ENCODE measurements at places on chromosomes 12 and 14.

- no peak for DNase-seq
Observed at GRCh38 chr12:75722714-75723200, 211.3 kb upstream of the KRR1 start.

DNA sequence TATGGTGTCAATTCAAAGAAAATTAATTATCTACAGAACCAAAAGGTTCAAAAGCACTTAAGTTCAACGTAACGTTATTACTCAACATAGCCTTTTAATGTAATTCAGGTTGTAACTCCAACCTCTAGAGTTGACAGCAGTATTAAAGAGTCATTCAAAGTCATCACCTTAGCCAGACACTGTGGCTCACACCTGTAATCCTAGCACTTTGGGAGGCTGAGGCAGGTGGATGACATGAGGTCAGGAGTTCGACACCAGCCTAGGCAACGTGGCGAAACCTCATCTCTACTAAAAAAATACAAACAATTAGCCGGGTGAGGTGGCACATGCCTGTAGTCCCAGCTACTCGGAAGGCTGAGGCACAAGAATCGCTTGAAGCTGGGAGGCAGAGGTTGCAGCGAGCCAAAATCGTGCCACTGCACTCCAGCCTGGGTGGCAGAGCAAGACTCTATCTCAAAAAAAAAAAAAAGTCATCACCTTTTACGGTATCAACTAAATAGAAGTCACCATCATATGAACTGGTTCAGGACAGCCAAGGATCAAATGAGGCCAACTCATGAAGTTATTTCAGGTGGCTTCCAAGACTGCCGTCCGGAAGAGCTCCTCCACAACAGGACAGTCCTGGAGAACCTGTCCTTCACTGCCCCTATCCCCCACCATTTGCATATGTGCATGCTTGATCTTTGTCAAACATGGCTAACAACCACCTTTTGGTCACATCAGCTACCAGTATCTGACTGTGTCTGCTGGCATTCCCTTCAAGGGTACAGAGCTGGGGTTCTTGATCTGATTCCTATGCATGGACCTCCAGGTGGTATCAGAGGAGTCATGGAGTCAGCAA, 4.2 kb downstream of the PPTC7 start:
- no peak for DNase-seq

DNA sequence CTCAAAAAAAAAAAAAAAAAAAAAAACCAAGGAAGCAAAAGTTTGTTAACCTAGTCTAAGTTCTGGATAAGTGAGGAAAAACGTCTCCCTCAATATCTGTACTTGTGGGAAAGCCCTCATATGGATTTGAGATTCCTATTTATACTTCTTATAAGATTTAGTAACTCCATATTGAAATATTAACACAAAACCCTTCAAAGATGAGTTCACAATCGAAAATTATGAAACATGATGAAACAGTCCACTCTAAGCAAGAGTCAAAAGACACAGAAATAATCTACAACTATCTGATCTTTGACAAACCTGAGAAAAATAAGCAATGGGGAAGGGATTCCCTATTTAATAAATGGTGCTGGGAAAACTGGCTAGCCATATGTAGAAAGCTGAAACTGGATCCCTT, 25.2 kb downstream of the VWF start:
- DNase-seq = no peak

DNA sequence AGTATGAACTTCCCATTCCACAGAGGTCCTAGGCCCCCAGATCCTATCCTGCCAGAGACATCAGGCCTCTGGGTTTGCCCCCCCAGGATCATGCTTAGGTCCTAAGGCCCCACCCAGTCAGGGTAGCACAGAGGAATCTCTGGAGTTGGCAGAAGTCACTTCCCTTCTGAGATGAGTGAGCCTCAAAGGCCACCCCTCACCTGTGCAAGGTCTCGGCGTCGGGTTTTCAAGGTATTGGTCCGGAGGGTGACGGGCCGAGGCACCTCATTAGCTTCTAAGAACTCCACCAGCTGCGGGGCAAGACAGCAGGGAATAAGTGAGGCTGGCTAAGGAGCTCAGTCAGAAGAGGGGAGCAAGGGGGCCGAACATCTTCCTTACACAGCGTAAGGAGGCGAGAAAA, 5.2 kb downstream of the NOP2 start:
- no peak for DNase-seq

GRCh38 chr12:118342090-118342489, 30.6 kb downstream of the TAOK3 start:
- no peak for DNase-seq

DNA sequence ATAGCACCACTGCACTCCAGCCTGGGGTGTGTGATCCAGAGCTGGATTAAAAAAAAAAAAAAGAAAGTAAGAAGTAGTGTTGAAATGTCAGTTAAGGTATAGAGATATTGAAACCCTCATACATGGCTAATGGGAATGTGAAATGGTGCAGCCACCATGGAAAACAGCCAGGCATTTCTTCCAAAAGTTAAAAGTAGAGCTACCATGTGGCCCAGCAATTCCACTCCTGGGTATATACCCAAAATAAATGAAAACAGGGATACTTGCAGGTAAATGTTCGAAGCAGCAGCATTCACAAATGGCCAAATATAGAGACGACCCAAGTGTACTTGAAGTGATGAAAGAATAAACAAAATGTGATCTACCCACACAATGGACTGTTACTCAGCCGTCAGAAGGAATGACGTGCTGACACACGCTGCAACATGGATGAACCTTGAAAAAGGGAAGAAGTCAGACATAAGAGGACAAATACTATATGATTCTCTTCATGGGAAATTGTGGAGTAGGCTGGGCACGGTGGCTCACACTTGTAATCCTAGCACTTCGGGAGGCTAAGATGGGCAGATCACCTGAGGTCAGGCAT, 15.2 kb downstream of the IL31 start:
- DNase-seq = no peak

DNA sequence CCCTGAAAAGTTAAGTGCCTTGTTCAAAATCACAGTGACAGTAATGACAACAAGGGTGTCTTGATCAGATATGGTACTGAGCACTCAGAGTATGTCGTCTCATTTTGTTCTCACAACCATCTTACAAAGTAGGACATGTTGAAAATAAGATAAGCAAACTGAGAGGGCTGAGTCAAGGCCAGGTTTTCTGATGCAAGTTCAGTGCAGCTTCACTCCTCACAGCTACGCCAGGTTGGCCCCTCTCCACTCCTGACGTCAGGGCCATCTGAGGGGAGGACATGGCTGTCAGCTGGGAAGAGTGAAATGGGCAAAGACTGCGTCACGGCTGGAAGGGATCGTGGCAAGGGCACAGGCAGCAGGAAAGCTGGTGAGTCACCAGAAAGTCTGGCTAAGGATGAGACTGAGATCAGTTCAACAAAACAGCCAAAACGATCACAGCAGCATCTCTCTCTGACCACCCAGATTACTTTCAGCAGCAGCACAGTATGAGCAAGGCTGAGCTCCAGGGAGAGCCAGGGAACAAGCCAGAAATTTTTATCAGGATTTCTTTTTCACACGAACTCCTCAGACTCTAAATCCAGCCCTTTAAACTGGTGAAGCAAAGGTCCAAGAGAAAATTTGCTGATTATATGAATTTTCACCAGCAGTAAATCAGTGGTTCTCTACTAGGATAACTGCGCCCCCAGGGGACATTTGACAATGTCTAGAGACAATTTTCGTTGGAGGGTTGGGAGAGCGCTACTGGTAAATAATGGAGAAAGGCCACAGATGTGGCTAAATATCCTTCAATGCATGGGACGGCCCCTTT, 297.9 kb upstream of the AMIGO2 start:
- DNase-seq = no peak

DNA sequence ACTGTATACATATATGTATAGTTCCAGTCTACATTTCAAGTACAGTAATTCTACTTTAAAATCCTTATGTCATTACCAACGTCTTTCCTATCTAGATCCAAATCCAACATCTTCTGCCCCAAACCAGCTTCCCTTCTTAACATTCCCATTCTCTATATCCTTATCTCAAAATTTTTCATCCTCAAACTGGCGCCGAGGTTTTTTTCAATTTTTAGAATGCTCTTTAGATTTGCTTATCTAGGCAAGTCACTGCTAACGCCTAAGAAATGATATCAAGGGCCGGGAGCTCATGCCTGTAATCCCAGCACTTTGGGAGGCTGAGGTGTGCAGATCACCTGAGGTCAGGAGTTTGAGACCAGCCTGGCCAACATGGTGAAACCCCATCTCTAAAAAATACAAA, 48.3 kb downstream of the RIMKLB start:
- no peak for DNase-seq

- no peak for DNase-seq
Observed at GRCh38 chr14:95068080-95068479, 89.2 kb downstream of the DICER1 start.

DNA sequence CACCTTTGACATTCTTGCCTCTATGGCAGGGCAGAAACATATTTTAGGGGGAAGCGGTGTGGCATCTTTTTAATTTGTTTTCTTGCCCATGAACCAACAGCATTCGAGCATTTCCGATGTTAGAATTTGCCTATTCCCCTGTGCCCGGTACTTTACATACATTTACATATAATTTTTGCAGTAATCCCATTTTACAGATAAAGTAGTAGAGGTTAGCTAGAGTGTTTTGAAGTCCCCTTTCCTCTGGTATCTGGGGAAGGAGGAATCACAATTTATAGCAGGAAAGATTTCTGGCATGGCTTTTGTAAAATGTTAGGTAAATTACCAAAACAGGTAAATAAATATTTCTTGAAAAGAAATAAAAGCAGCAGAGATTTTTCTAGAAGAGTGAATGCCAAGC, 1.6 kb downstream of the BORCS5 start:
- DNase-seq = no peak

DNA sequence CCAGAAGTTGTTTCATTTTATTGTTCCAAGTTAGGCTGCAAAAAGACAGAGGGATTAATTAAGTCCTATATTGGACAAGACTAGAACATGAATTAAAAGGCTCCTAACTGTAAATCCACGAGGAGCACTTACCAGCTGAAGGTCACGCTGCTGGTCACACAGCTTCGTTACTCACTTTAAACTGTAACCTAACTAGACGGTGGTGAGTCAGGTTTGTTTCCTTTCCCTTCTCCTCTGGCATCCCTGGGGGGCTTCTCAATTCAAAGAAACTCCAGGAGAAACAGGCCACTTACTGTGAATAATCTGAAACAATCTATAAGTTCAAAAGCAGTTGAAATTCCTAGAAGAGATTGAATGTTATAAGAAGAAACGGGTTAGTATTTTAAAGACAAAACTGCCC, 331.4 kb downstream of the BCAT1 start:
- no peak for DNase-seq

DNA sequence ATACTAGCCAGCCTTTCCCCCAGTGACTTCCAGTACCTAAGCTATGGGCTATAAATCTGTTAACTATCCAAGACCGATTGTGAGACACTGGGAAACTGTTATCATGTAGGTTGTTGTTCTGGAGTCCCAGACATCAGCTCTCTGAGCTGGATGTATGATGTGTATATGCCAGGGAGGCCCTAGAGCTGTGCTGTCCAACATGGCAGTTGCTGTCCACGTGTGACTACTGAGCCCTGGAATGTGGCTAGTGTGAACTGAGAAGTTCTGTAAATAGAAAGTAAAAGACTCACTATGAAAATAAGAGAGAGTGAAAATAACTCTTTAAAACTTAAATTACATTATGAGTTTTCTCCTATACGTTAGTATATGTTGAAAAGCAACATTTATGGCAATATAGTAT, 755.8 kb upstream of the FBXO33 start:
- DNase-seq = no peak

GRCh38 chr12:111807232-111807631, 34.8 kb upstream of the MAPKAPK5 start:
- DNase-seq = no peak

DNA sequence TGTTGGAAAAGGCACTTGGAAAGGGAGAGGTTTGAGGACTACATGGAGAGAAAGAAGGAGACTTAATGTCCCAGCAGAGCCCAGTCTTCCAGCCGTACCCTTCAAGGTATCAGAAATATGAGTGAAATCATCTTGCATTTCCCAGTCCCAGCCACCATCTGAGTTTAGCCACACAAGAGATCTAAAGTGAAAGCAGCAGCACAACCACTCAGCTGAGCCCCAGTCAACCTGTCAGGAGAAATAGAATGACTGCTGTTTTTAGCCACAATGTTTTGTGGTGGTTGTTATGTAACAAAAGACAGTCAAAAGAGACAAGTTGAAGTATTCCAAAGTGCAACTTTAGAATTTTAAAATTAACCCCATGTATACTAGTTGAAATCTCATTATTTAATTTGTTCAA, 28.0 kb downstream of the DERA start:
- DNase-seq = no peak

- DNase-seq = no peak
Observed at GRCh38 chr14:62462988-62463387, 582.3 kb downstream of the KCNH5 start.

DNA sequence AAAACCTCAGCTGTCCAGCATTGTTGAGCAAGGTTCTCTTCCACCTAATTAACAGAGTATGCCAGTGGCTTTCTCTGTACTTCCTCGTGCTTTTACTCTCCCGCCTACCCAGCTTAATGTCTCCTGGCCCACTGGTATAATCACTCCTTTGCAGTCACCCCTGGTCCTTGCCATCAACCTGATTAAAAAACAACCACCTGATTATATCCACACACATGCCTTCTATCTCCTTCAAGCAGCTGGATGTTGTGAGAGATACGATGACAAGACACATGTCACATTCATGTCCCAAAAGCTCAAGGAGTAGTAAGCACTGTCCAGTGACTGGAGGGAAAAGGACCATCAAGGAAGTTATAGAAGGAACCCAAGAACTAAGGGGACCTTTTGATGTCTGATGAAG, 241.3 kb upstream of the GRIP1 start:
- no peak for DNase-seq

DNA sequence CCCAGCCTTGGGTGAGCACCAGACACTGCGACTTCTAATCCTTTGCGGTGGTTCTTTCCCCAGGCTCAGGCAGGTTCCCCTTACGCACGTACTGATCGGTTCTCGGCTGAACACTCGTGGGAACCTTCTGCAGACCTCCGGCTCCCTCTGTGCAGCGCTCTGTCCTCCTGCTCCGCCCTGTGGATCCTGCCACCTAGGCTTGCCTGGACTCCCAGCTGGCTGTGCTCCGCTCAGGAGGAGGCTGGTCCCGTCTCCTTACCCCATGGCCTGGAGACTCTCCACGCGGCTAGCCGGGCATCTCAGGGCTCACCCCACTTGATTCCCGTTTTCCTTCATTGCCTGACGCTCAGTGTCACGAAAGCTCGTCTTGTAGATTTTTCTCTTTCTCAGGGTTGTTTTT, 34.7 kb downstream of the TNFAIP2 start:
- no peak for DNase-seq

- no peak for DNase-seq
Observed at GRCh38 chr14:94701861-94702370, 68.0 kb downstream of the GSC start.

DNA sequence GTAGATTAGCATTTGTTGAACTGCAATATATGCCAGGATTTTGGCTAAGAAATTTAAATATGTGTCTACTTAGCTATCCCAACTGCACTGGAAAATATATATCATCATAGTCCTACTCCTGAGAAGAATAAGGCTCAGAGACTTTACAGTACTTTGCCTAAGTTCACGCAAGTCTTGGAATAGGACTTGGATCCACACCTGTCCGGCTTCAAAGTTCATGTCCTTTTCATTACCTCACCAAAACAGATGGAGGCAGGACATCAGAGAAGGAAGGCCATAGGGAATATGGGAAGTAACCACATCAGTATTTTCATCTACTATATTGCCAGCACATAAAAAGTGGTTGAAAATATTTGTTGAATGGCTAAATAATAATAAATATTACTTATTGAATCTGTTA, 358.5 kb downstream of the PRKD1 start:
- no peak for DNase-seq

- no peak for DNase-seq
Observed at GRCh38 chr12:11509326-11509725, 114.0 kb upstream of the PRB2 start.

Data from NCI-H524 treated with DMSO at 0.1 percent for 48 hours (cell line).